Eye (tissue), 1 donor: ENCODE measurements at places on chromosomes 7 and 10.
A peak's percentile ranks its signal among the peaks of the same experiment; 100 is the strongest.

DNA sequence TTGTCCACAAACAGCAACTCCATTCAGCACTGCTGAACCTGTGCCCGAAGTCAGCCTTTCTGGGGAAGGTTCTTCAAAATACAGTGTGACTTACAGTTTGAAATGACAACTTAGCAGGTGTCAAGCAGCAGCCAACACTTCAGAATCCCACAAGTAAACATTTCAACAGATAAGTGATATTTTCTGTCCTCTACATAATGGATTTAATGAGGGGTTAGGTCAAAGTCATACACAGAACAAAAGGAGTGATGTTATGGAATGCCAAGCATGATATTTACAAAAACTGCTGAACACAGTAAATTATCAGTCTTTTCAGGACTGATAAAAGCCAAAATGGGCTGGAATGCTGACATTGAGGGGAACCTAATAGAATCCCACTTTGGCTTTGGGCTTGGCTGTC is 77.6 kb upstream of the JAZF1 start:
- DNase-seq: no peak

GRCh38 chr10:44949127-44949802 is 10.3 kb upstream of the RASSF4 start:
- no peak for DNase-seq

GRCh38 chr10:87523731-87524130 is 19.0 kb downstream of the MINPP1 start:
- no peak for DNase-seq

GRCh38 chr10:114520453-114520852 is 116.2 kb upstream of the AFAP1L2 start:
- no peak for DNase-seq

DNA sequence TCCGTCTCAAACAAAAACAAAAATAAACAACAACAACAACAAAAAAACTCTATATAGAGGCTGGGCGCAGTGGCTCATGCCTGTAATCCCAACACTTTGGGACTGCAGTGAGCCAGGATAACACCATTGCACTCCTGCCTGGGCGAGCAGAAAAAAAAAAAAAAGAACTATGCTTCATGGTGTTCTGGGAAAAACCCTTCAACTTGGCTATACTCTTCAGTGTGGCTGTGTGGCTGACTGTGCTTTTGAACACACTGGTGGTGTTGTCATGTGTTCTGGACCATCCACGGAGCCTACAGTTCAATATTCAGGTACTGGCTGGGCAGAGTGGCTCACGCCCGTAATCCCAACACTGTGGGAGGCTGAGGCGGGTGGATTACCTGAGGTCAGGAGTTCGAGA is 26.5 kb downstream of the SNX8 start:
- DNase-seq: no peak

- DNase-seq: peak; percentile 85
These were observed 3.1 kb upstream of the SLC18A3 start for GRCh38 chr10:49606981-49607535.

- DNase-seq: no peak
These were observed 8.9 kb upstream of the CUBN start for GRCh38 chr10:17138460-17139042.

GRCh38 chr10:128574581-128575210 is 448.5 kb upstream of the MKI67 start:
- DNase-seq: peak; percentile 58

DNA sequence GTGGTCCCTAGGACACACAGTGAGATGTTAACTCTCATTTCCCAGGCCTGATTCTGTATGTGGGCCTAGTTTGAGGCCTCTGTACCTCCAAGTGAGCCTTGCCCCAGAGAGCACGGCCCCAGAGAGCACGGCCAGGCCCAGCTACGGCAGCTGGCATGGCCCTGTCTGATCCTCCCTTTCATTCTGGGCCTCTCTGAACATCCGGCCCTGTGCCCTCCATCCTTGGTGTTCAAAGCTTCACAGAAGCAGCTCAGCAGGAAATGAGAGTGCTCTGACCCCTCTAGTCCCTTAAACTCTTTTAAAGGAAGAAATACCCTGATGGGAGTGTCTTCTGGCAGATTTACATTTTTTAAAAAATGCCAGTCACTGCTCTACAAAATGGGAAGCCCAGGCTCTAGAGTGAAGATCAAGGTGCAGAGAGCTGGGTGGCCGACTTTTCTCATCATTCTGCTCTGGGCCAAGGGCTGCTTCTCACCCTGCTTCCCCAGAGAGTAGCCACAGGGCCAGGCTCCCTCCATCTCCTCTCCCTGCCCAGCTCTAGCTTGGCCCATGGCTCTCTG is 171.9 kb downstream of the RPS24 start:
- DNase-seq: no peak

GRCh38 chr10:101481256-101481655 is 106.8 kb downstream of the POLL start:
- DNase-seq: no peak

DNA sequence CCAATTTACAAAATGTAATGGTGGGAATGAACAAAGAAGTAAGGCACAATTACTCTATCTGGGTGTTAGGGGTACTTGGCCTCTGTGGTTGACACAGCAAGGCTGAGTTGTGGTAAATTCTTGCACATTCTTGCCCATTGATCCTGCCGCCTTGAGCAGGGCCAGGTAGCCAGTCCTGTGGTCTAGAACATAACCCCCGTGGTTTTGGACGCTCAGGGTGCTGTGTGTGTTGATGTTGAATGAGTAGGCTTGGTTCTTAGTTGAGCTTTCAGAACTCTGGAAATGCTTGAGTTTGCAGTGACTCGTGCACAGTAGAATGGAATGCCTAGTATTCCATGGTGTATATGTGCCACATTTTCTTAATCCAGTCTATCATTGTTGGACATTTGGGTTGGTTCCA is 42.3 kb upstream of the CDHR3 start:
- no peak for DNase-seq

DNA sequence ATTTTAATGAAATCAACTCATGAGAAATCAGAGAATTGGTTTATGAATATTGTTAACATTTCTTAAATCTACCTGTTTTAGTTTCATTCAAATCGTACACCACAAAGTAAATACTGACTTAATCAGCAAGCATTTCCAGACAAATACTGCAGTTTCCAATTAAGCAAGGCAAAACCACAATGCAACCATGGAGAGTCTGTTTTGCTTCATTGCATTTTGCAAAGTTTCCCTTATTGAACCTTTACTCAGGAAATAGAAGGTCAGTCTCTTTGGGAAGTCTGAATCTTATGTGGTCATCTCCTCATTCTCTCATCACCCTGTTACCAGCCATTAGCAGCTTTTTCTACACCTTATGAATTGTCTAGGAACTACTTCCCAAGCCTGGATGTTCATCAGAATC is 400.5 kb downstream of the IPMK start:
- no peak for DNase-seq

DNA sequence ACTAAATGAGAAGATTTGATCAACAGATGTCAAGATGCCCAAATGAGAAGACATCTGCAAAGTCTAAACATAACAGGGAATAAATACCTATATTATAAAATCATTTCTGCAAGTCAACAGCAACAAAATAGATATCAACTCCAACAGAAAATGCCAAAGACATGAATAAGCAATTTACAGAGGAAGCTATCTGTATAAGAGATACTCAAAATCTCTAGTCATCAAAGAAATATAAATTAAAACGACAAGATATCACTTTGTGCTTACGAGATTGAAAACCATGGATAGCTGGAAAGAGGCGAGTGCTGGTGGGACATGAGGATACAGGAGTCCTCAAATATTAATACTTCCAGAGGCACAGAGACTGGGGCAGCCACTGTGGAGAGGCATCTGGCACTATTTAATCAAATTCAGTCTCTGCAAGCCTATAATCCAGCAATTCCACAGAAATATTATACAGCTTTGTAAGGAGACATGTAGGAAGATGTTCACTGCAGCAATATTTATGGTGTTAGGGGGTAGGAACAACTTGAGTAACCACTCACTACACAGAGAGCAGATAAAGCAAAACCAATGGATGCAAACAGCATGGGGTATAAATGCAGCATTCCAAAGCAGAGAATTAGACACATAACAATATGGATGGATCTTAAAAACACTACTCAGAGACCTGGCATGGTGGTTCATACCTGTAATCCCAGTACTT is 4.8 kb downstream of the DNMBP start:
- no peak for DNase-seq

- DNase-seq: no peak
These were observed 9.1 kb downstream of the PRKG1 start for GRCh38 chr10:51083356-51083853.

GRCh38 chr10:90856964-90857634 is 740 bp downstream of the HTR7 start:
- peak; percentile 65 for DNase-seq

DNA sequence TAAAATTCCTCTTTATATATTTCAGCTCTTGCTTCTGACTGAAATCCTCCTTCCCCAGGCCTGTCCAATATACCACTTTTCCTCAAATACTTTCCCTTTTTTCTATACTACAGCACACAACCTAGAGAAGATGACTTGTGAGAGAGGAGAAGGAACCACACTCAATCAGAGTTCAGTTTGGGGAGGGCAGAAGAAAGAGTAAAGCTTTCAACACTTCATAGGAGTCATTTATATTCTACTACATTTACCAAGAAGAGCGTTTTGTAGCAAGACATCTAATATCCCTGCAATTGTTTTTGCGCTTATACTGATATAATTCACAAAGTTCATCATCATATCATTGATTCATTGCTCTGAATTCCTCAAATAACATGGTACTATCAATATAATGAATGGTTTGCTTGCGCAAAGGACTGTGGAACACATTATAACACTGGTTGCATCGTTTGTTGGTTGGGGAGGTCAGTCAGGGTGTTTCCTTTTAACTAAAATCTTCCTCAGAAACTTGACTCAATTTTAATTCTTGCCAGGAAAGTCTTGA is 792.5 kb upstream of the CELF2 start:
- no peak for DNase-seq

GRCh38 chr7:3349126-3349525 is 48.1 kb downstream of the SDK1 start:
- DNase-seq: peak; percentile 77

DNA sequence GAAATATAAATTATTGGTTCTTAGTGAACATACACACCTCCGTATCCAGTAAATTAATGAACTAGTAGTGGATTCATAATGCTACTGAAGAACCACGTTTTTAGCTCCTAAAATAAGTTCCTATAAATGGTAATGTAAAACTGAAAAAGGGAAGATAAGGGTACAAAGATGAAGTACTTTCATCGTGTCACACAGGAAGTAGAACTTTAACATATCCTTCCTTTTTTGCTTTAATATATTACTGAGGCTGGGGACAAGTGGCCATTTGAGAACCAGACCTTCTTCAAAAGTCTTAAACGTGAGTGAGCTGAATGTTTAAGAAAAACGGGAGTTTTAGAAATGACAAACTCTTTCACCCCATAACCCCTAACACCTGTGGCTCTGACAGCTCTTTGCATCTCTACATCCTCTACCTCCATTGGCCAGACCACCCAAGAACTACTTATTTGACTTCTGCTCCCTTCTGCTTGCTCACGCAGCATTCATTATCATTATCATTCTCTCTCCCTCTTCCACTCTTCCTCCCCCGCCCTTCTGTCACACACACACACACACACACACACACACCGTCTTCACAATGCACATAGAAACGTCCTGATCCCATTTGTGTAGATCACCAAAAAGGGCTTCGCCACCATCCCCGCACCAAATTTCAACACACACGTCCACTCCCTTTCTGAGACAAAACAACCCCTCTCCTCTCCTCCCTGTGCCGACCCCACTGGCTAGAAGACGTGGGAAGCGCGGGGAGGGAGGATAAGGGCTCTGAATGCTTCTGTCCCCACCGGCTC is 677 bp downstream of the SKAP2 start:
- DNase-seq: no peak

DNA sequence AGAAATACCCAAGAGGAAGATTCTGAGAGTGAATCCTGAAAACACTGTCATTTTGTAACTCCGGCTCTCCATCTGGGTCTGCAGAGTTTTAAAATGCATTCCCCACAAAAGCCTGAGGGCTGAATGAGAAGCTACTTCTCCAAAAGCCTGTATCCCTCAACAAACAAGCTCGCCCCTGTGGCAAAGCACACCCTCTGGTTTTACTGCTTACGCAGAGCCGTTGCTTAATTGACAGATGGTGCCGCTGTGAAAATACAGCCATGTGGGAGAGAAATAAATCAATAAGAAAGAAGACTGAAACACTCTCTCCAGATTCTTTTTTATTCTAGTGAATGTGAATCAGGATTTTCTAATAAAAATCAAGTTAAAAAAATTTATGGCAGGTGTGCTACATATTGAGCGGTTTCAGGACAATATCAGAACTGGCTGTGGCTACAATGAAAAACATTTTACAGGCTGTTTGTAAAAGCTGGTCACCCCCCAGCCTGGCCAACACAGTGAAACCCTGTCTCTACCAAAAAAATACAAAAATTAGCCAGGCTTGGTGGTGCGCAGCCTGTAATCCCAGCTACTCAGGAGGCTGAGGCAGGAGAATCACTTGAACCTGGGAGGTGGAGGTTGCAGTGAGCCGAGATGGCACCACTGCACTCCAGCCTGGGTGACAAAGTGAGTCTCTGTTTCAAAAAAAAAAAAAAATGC is 32.5 kb downstream of the C7orf33 start:
- DNase-seq: peak; percentile 62

GRCh38 chr10:7445474-7446185 is 34.8 kb upstream of the SFMBT2 start:
- DNase-seq: peak; percentile 43

GRCh38 chr7:84629216-84629615 is 434.6 kb upstream of the SEMA3A start:
- no peak for DNase-seq

- no peak for DNase-seq
These were observed 198.4 kb upstream of the KIAA1217 start for GRCh38 chr10:24010436-24010970.

DNA sequence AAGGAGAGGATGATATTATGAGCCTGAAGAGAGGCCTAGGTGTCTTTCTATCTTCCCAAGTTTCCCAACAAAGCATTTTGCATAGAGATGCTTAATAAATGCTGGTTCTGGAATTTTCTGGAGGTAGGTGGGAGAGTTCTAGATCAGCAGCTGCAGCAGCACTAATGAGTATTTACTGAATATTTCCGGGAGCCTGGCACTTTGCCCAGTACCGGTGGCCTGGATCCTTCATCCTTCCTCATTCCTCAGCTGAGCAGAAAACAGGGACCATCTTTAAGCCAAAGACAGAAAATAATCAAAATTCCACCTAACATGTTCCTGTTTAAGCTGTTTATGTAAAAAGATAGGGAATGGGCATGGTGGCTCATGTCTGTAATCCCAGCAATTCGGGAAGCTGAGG is 813.2 kb upstream of the AUTS2 start:
- no peak for DNase-seq

- DNase-seq: no peak
These were observed 416.8 kb downstream of the GALNT17 start for GRCh38 chr7:71548746-71549145.

- no peak for DNase-seq
These were observed 693.9 kb downstream of the PARD3 start for GRCh38 chr10:34121125-34121753.
